Stimulated activated CD4-positive, alpha-beta T cell treated with anti-CD3 and anti-CD28 coated beads, Interleukin-2, amount 100 ng/mL, for 24 hours (primary cell): ENCODE measurements at places on chromosomes 1 and 21.
A peak's percentile ranks its signal among the peaks of the same experiment; 100 is the strongest.

DNA sequence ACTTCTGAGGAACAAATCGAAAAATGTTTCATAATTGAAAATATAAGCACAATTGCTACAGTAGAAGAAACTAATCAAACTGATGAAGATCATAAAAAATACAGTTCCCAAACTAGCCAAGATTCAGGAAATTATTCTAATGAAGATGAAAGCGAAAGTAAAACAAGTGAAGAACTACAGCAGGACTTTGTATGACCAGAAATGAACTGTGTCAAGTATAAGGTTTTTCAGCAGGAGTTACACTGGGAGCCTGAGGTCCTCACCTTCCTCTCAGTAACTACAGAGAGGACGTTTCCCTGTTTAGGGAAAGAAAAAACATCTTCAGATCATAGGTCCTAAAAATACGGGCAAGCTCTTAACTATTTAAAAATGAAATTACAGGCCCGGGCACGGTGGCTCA, 30.6 kb downstream of the IFNAR1 start:
- no peak for DNase-seq

- DNase-seq, result no peak
Observed at GRCh38 chr1:226681652-226682493, 57.2 kb downstream of the ITPKB start.

GRCh38 chr1:38129473-38129872, 82.9 kb upstream of the POU3F1 start:
- DNase-seq, result no peak

GRCh38 chr1:15083578-15083977, 70.0 kb upstream of the TMEM51 start:
- no peak for DNase-seq

DNA sequence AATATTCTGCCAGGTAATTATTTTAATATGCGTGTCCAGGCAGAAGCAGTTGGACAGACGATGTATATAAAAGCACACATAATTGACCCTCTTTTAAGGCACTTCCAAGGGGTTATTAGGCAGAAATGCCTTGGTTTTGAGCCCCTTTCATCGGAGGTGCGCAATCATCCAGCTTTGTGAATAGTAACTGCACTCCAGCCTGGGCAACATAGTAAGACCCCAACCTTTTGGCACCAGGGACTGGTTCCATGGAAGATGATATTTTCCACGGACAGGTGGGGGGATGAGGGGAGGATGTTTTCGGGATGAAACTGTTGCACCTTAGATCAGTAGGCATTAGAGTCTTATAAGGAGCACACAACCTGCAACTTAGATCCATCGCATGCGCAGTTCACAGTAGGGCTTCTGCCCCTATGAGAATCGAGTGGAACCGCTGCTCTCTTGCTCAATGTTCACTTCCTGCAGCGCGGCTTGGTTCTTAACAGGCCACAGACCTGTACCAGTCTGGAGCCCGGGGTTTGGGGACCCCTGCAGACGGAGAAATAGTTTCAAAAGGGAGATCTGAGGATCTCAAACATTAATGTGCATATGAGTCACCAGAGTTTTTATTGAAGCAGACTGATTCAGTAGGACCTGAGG, 1.8 kb upstream of the MCOLN2 start:
- DNase-seq, result peak; percentile 39

GRCh38 chr1:16164213-16165072, 8.6 kb upstream of the EPHA2 start:
- DNase-seq, result peak; percentile 22

DNA sequence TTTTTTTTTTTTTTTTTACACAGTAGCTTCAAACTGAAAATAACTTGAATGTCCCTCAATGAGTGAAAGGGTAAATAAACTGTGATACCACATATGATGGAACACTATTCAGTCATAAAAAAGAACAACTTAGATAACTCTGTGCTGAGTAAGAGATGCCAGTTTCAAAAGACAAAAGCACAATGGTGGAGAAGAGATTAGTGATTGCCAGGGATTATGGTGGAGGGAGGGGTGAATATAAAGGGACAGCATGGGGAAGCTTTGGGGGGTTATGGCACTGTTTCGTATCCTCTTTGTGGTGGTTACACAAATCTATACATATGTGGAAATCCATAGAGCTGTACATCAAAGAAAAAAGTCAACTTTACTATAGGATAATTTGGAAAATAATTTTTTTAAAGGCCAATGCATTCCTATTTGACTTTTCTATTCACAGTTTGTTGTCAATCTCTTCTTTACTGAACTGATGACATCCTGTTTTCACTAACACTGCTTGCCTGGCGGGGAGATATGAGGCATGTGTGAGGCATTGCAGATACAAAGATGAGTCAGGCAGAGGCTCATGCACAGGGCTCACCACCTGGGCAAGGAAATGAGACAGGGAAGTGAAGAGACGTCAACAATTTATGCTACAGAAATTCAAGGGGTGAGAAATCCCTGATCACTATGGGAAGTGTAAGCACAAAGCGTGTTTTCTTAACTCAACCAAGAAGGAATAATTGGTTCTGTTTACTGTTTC, 302.7 kb downstream of the DUSP10 start:
- peak; percentile 69 for DNase-seq

- DNase-seq, result no peak
Observed at GRCh38 chr1:167431261-167431908, 86.9 kb downstream of the CD247 start.

DNA sequence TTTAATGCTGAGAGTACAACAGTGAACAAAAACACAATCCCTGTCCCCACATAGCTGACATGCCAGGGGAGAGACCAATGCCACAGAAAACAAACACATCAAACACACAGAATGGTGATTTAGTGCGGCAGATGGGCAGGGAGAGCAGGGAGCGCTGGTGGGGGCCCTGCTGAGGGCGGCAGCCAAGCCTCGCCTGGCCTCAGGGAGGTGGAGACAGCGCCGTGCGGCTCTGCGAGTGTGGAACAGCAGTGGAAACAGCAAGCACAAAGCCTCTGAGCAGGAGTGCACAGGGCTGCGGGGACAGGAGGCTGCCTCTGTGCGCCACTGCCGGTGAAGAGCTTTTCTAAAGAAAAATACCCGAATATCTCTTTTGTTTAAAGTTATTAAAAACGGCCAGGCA, 17.0 kb downstream of the MCM3AP start:
- DNase-seq, result no peak

DNA sequence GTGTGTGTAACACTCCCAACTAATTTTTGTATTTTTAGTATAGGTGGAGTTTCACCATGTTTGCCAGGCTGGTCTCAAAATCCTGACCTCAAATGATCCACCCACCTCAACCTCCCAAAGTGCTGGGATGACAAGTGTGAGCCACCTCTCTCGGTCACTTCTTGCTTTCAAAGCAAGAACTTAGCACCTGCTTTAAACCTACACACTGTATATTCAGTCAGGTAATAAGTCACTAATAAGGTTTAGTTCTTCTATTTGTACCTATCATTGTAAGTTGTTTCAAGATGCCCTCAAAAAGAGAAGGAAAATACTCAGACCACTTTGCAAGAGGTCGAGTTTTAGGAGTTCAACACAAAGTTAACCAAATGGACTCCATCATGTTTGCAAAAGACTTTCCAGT, 431.3 kb downstream of the MRPL39 start:
- no peak for DNase-seq

GRCh38 chr1:56575865-56576264, 3.5 kb downstream of the PLPP3 start:
- no peak for DNase-seq

- no peak for DNase-seq
Observed at GRCh38 chr21:46156678-46157077, 1.3 kb upstream of the FTCD start.

- DNase-seq, result no peak
Observed at GRCh38 chr1:64878931-64879611, 87.3 kb downstream of the JAK1 start.

GRCh38 chr1:156893048-156893953, at the start of gene PEAR1:
Gene PEAR1 (plus strand): TSS chr1:156893718. CDS start chr1:156903927, 10,209 bp downstream.
- no peak for DNase-seq

- no peak for DNase-seq
Observed at GRCh38 chr21:15667010-15667409, 62.8 kb upstream of the USP25 start.

DNA sequence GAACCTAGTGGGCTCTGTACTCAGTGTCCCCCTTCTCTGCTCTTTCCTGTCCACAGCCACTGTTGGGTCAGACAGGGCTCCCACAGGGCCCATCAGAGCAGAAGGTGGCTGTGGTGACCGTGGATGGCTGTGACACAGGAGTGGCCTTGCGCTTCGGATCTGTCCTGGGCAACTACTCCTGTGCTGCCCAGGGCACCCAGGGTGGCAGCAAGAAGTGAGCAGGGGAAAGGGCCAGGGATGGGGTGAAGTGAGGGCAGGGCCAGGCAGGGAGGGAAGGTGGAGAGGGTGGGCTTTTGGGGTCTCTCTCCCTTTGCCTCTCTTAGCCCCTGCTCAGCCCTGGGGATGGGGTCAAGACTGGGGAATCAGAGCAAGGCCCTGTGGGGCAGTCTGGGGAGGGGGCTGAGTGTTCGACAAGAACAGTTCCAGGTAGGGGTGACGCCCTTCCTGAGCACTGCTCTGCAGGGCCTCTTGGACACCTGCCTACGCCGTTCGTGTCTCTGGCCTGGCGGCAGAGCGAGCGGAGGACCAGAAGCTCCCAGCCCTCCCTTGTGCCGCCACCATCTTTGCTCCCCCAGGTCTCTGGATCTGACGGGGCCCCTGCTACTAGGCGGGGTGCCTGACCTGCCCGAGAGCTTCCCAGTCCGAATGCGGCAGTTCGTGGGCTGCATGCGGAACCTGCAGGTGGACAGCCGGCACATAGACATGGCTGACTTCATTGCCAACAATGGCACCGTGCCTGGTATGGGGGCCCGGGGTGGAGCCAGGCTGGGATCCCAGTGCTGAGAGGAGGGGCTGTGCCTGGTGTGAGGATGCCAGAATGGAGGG, 13.1 kb downstream of the CELSR2 start:
- DNase-seq, result no peak

- DNase-seq, result no peak
Observed at GRCh38 chr1:87759421-87760087, 430.9 kb downstream of the LMO4 start.

DNA sequence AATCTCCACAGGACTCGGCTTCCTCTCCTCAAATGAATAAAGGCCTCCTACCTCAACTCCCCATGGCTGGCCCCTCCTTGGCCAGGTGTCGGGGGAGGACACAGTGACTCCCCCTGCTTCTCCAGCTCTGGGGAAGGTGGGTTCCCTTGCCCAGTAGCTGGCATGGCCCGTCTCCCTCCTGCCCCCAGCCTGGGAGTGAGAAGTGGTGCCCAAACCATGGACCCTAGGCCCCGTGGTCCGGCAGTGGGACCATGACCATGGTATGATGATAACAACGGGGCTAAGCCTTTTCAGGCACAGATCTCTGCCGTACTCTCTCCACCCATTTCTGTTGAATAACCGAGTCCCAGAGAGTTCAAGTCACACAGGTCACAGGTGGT, 11.2 kb downstream of the PLA2G2F start:
- no peak for DNase-seq

DNA sequence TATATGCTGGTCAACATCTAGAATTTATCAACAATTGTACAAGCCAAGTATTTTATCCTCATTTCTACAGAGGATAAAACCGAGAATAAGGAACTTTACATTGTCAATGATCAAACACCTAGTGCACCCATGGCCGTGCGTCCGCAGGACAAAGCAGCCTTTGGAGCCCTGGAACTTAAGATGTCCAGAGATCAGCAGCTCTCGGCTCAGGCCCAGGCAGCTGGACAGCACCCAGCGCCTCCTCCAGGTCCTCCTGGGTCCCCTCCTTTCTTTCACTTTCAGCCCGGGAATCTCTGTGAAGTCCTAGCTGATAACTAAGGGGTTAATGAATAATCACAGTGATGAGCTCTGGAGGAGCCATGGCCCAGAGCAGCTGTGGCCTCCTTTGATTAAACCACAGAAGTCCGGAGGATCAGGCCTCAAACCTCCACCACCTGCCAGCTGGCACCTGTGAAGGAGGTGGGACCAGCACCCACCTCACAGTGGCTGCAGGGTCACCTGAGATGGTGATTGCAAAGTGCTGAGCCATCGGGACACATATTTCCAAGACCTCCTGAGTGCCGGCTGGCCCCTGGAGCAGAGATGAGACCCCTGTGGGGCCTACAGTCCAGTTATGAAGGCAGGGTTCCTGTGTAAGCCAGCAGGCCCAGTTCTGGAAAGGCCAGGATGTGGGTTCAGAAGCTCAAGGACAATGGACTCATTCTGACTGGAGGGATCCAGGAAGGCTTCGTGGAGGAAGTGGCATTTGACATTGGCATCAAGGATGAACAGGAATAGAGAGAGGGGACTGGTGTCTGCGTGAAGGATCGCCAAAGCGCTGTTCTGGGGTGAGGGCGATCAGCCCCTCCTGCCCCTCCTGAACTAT, 11.6 kb upstream of the SAMD11 start:
- DNase-seq, result no peak

DNA sequence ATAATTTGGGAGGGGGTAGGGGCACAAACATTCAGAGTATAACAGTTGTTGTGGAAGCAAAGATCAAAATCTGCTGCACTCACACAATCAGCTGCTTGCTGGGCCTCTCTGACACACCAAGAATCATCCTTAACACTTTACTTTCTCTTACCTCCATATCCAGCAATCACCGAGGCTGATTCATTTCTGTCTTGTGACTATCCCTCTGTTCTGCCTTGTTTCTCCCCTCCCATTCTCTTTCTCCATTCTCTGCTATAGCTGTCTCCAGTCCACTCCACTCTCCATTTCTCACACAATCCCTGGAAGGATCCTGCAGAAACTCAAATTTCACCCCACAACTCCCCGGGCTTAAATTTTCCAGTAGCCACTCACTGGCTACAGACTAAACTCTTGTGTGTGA, 91.8 kb upstream of the NGF start:
- DNase-seq, result no peak

GRCh38 chr1:6010554-6010953, 18.3 kb upstream of the NPHP4 start:
- DNase-seq, result no peak

- no peak for DNase-seq
Observed at GRCh38 chr1:22914633-22915217, 57.9 kb downstream of the LACTBL1 start.

DNA sequence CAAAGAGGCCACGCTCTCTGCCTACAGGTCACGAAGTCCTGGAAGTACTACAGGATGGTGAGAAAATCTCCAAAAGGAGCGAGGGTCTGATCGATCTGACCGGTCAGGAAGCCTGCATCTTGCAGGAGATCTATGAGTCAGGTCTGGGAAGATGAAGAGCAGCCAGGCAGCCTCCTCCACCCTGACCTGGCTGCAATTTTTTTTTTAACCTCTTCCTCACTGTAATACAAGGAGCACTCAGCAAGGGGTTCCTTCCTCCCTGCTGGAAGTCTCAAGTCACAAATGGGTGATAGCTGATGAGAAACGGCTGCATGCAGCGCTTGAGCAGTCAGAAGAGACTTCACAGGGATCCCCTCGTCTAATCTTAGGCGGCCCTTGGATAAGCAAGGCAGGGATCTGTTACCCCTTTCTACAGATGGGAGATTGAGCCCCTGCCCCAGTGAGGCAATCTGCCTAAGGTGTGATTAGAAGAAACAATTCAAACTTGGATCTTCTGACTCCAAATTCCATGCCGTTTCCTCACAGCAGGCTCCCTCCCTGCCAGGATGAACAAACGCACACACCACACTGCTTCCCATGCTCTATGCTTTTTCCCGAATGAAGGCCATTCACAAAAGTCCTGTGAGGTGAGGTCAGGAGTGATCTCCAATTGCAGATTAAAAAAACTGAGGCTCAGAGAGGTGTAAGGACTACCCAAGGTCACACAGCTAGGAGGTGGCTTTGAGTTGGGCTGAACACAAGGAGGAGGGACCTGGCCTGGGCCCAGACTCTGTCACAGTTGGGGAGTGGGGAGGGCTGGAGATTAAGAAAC, 48.3 kb downstream of the ECE1 start:
- no peak for DNase-seq

- no peak for DNase-seq
Observed at GRCh38 chr1:30990591-30990990, 74.9 kb downstream of the PUM1 start.
